ENCODE measurements at places on chromosomes 3 and 15. TPM values are rescaled to one million over a fixed set of nuclear protein-coding genes. Genes with fewer than 3 reads are reported as not detected.

Gene TCF12
- 183 TPM for total RNA-seq

DNA sequence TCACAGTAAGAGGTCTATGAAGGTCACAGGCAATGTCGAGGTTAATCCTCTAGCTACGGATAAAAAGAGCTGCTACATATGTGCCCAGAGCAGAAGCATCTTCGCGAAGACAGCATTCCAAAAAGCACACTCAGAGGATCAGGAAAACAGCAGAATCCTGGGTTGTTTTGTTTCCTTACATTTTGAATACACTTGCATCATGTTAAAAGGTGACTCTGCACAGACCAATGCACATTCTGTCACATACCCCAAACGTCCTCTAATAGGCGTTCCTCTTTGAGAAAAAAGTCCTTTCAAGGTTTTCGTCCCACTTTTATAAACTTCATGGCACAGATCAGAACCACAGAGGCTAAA lies 52.7 kb downstream of the VGLL4 start:
- DNase-seq, result no peak

Gene TGM5
- total RNA-seq, result not detected

DNA sequence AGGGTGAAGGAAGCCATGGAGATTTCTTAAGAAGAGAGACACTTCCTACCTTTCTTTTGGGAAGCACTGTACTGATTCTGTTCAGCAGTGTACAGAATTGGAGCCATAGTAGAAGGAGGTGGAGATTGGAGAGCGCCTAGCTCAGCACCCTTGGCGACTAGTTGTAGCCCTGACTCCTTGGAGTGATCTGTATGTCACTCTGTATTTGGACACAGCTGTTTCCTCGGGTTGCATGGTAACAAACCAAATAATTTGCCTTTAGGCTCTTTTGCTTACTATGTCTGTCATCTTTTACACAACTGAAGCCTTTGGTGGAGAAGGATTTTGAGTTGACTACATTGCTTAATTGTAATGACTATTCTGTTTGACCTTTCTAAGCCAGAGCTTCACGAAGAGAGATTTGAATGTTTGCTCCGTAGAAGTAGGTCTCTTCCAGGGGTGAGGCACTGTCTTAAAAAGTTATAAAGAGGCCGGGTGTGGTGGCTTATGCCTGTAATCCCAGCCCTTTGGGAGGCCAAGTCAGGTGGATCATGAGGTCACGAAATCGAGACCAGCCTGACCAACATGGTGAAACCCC lies 77.1 kb downstream of the AKAP13 start:
- DNase-seq, result no peak

DNA sequence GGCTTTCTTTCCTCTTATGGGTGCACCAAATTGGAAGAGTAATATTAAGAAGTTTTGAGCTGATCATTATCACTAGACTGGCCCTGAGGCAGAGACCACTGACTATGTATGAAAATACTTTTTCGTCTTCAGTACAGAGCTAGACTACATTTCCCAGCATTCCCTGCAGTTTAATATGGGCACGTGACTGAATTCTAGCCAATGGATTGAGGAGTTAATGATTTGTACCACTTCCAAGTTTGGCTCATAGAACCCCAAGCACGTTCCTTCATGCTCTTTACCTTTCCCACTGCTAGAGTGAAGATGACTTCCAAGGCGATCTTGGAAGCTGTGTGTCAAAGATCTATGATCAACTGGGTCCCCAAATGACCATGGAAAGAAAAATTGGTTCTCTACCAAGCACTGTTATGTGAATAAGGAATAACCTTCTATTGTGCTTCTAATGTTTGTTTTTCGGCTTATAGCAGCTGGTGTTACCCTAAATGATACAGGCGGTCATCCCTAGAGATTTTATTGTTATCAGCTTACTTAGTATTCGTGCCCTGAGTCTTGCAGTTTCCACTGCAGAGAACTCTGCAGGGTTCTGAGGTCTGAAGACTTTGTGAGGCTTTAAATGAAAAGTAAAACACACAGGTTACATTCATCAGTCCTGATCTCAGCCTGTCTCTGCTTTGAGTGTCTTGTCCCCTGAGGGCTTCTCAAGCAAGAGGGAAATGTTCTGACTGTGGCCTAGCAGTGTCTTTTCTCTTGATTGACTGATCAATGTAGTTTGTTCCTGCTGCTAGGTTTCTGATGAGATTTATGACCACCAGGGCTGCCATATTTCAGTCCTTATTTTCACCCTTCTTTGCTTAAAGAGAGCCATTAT lies 486.8 kb downstream of the PDCD6IP start:
- DNase-seq, result no peak

GRCh38 chr3:180961087-180961486 lies 28.4 kb downstream of the DNAJC19 start:
- DNase-seq, result no peak

Gene SLC30A4
- total RNA-seq, result 44.8 TPM

DNA sequence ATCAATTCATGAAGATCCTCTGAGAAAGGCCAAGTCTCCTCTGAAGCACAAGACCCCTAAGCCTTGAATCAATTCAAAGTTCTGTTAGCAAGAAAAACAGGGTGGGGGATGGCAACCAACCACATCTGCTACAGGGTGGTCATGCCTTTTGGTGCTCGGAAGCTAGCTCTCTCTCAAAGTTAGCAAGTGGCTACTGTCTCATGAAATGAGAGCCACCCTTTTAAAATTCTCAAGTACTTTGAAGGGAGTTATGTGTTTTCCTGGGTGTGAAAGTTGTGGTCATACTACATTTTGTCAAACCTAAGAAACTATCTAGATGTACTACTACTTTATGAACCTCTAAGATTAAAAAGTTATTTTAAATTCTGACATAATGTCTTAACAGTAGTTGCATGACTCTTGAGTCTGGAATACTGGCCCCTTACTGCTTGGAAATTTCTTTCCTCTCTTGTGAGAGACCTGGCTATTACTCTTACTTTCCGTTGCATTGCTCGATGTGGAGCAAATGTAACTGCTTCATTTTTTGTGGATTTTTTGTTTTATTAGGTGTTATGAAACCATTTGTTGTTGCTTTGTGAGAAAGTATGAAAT lies 116.1 kb downstream of the CHST2 start:
- no peak for DNase-seq

GRCh38 chr15:52657338-52657737 lies 21.9 kb downstream of the ATOSA start:
- DNase-seq, result no peak

DNA sequence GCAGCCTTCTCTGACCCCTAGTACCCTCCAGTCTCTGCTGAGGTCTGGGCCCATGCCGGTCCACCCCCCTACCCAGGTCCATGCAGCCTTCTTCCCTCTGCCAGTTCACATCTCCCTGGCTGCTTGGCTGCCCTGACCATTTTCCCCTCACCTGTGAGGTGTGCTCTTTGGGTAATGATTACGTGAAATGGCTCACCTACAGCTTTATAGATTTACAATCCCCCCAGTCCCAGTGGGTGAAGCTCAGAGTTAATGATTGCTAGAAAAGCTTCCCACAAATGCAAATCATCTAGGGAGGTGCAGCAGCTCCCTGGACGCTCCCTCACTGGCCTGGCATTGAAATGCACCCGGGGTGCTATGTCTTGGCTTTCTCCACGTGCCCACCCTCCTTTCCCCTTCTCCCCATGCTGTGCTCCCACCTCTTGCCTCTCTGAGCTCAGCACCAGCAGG lies 18.7 kb downstream of the PAQR5 start:
- no peak for DNase-seq
